ENCODE measurements at places on chromosomes 2 and 18.
A peak's percentile ranks its signal among the peaks of the same experiment; 100 is the strongest.

DNA sequence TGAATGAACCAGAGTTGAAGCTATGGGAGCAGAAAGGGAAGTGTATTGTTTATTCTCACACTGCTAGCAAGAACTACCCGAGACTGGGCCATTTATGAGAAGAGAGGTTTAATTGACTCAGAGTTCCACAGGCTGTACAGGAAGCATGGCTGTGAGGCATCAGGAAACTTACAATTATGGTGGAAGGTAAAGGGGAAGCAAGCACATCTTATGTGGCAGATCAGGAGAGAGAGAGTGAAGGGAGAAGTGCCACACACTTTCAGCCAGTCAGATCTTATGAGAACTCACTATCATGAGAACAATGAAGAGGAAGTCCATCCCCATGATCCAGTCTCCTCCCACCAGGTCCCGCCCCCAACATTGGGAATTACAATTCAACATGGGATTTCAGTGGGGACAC, 383.2 kb upstream of the SLC14A2 start:
- no peak for DNase-seq

GRCh38 chr2:96631804-96632435, 6.2 kb downstream of the KANSL3 start:
- no peak for DNase-seq

- DNase-seq = peak; percentile 64
These were observed 643 bp downstream of the PLCL1 start for GRCh38 chr2:197804758-197805714.

- DNase-seq = no peak
These were observed 418.3 kb upstream of the CYRIA start for GRCh38 chr2:17083902-17084301.

- DNase-seq = no peak
These were observed 102.8 kb upstream of the CTDP1 start for GRCh38 chr18:79576686-79577351.

GRCh38 chr2:209114588-209115240, 309.1 kb upstream of the MAP2 start:
- no peak for DNase-seq

DNA sequence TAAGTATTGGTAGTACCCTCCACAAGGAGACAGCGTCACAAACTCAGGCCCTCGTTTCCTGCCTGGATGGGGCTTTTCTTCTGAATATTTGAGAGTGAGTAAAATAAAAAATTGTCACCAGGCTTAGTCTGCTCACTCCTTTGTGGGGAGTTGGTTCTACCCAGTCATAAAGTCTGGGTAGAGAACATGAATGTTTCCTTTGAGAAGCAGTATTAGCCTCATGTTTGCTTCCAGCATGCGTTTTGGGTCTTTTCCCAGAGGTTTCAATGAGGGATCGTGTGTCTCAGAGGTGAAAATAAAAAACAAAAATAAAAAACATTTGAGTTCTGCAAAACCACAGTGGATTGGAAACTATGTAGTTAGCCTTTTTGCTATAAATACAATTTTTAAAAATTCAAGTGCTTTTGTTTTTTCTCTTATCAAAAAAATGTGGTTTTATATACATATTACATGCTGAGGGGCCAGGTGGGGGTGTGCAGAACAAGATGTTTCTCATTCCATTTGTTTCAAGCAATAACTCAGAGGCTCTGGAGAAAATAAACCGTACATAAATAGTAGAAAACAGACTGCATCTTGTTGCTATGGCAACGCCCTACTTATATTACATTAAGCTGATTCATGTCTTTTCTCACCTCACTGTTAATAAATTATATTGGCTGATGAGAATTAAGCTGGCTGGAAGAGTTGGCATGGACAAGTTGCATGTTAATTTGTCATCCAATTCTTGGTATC, 225.4 kb upstream of the FBXO11 start:
- no peak for DNase-seq

GRCh38 chr18:54824761-54825160, 3.5 kb upstream of the RAB27B start:
- DNase-seq = no peak

DNA sequence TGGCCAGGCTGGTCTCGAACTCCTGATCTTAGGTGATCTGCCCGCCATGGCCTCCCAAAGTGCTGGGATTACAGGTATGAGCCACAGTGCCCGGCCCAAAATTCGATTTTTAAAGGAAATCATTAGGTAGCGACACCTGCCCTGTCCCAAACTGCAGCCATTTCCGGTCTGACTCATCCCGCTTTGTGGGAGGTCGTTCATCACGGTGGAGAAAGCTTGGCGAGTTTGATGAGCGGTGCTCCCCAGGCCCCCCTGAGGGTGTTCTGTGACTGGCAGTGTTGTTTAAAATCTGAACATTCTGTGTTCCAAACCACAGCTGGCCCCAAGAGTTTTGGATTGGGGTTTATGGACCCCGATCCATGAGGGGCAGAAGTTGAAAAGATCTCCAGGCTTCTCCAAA, 53.0 kb upstream of the GLI2 start:
- no peak for DNase-seq

- DNase-seq = no peak
These were observed 935.7 kb upstream of the FAM98A start for GRCh38 chr2:34534761-34535160.

GRCh38 chr18:24590946-24591345, 130.5 kb downstream of the HRH4 start:
- DNase-seq = no peak

- DNase-seq = peak; percentile 11
These were observed 621.7 kb upstream of the ACVR2A start for GRCh38 chr2:147223119-147223518.

- DNase-seq = no peak
These were observed 914.2 kb downstream of the TSN start for GRCh38 chr2:122669627-122670026.

- no peak for DNase-seq
These were observed 592 bp upstream of the MARS2 start for GRCh38 chr2:197704434-197705120.
